Hepatic stellate cell (primary cell): ENCODE measurements at places on chromosomes 12 and 14.

DNA sequence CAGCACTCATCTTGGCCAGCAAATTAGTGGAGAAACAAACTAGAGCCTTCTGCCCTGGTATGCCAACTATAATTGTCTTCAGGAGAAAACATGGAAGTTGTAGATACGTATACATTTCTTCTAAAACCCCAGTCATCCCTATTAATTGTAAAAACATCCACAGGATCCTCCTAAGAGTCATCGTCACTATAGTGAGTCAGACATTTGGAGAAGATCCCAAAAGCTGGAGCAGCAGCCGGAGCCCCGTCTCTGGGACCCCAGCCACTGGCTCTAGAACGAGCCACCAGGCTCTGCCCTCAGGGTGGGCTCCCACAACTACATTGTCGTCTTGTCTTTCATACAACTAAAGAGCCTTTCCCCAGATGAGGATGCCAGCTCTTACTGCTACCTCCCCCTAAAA, 15.5 kb downstream of the PRKAB1 start:
- no peak for DNase-seq

- no peak for DNase-seq
Observed at GRCh38 chr12:32947206-32948067, 50.9 kb upstream of the PKP2 start.

DNA sequence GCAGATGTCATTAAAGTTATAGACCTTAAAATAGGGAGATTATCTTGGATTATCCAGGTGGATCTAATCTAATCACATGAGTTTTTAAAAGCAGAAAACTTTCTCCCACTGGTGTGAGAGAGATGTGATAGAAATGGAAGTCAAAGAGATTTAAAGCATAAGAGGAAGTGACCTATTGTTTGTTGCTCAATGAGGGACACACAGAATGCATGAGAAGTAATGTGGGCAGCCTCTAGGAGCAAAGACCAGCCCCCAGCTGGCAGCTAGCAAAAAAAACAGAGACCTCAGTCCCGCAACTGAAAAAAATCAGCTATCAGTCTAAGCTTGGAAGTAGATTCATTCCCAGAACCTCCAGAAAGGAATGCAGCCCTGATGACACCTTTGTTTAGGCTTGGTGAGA, 24.6 kb upstream of the ANP32D start:
- no peak for DNase-seq

GRCh38 chr12:113103756-113104450, 31.7 kb downstream of the RASAL1 start:
- DNase-seq = no peak
